Breast epithelium (tissue), 4 donors: ENCODE measurements at places on chromosomes 5 and 9.

GRCh38 chr5:134209477-134210245, 16.2 kb downstream of the PPP2CA start:
- DNase-seq: no peak

GRCh38 chr9:95481000-95481399, 35.8 kb downstream of the PTCH1 start:
- DNase-seq: no peak

- DNase-seq: no peak
These were observed 54.9 kb upstream of the N4BP3 start for GRCh38 chr5:178058321-178059012.

DNA sequence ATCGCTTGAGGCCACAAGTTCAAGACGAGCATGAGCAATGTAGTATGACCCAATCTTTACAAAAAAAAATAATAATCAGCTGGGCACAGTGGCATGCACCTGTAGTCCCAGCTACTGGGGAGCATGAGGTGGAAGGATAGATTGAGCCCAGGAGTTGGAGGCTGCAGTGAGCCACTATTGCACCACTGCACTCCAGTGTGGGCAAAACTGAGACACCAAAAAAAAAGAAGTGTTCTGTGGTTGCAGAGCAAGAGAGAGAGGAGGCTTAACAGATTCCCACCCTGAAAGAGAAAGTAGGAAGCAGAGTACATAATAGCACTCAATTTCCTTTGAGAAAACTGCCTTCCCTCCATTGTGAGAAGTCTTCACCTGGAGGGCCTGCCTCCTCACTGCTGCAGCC, 52.6 kb downstream of the ALDH7A1 start:
- no peak for DNase-seq

- DNase-seq: no peak
These were observed 147.4 kb upstream of the NFIL3 start for GRCh38 chr9:91571036-91571435.
